ENCODE measurements at places on chromosomes 16 and 17.

DNA sequence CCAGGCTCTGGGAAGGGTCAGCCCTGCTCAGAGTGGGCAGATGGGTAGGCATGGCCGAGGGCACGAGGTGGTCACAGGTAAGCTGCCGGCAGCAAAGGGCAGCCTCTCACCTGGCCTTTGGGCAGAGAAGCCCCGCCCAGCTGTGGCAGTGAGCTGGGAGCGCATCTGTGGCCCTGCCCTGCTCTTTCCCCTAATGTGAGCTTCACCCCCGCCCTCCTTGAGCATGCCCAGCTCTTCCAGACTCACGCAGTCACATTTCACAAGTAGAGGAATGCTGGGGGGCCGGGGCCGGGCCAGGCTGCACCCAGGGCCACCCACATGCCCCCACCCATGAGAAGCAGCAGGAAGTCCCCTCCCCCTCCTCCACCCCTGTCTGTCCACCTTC, 40.7 kb upstream of the SLC38A10 start:
- DNase-seq: no peak

DNA sequence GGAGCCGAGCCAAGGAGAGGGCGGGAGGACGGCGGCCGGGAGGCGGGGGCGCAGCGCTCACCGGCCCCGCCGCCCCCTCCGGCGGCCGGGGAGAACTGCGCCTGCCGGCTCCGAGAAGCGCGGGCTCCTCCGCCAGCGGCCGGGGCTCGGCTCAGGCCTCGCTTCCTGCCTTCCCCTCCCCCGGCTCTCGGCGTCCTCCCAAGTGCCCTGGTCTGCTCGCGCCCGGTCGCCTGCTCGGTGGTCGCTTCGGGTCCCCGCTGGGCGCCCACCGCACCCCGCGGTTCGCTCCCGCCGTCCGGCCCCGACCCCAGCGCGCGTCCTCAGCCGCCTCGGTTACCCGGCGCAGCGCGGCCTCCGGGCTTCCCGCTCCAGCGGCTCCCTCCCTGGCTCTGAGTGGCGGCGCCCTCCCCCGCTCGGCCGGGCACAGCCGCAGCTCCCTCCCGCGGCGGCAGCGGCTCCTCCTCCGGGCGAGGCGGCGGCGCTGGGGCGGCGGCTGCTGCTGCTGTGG, 313 bp downstream of the UBTF start:
- DNase-seq: peak; percentile 77

DNA sequence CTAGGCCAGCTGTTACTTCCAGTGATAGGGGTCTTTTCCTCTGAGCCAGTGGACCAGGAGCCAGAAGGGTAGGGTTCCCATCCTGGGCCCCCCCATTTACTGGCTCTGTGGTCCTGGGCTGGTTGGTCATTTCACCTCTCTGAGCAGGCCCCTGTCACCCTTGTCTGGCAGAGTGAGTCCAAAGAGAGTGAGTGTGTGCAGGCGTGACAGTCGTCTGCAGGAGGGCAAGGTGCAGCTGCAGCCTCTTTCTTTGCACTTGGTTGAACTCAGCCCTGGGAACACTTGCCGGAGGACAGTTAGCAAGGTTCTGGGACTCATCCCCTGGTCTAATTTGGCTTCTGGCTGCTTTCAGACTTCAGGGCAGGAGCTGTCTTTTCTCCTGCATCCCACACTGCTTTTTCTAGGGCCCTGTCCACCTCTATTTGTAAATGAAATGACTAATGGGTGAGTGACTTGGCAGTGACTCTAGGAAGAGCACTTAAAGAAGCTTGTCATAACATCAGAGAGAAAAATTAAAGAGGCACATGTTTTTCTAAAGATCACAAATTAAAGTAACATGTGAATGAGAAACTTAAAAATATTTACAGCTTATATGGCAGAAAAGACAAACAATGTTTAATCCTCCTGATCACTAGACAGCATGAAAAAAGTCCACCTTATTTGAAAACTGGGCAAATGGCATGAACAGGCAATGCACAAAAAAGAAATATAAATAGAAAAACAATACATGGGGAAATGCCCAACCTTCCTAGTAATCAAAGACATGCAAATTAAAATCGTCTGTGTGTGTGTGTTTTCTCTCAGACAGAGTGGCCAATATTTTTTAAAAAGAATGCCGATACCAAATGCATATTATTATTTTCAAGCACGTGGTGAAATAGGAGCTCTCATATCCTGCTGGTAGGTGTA, 137.5 kb downstream of the NTN1 start:
- no peak for DNase-seq

- DNase-seq: no peak
Observed at GRCh38 chr17:8292639-8293395, 2.4 kb downstream of the SLC25A35 start.
